ENCODE measurements at places on chromosomes 12 and 14.
A peak's percentile ranks its signal among the peaks of the same experiment; 100 is the strongest.

DNA sequence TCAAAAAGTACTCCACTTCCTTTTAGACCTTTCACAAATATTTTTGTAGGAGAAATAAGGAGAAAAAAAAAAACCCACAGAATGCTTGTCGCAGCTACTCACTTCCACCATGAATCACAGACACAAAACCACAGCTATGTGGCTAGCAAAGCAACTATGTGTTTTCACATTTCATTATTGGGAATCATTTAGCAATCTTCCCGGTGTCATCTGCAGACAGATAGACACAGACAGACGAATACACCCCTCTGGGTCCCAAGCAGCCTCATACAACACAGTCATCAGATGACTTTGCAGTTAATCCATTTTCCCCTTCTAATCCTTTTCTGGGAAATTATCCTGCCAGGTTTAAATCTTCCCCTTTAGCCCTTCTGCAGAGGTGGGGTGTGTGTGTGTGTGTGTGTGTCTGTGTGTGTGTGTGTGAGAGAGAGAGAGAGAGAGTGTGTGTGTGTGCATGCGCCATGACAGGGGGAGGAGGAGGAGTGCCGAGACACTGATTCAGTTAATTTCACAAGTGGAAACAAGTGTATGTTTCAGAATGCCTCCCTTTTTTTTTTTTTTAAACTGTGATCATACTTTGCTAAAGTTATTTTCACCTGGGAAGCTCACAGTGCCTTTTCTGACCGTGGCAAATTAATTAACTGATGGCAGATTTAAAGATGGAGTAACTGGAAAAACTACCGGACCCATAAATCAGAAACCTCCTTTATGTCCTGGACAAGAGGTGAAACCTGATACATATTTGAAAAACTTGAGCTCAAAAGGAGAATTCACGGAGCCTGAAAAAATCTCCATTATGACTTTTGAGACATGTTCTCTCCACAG lies 39.9 kb downstream of the LTBP2 start:
- peak; percentile 63 for DNase-seq

- no peak for DNase-seq
Observed at GRCh38 chr14:71607056-71607455, 325.2 kb upstream of the RGS6 start.

- peak; percentile 42 for DNase-seq
Observed at GRCh38 chr12:97386133-97386581, 76.4 kb upstream of the RMST start.

GRCh38 chr12:102953221-102953620 lies 4.3 kb upstream of the ASCL1 start:
- no peak for DNase-seq

- DNase-seq = no peak
Observed at GRCh38 chr12:1984759-1985158, 19.5 kb downstream of the DCP1B start.

GRCh38 chr12:116538076-116538591 lies 21.0 kb upstream of the MAP1LC3B2 start:
- no peak for DNase-seq

- no peak for DNase-seq
Observed at GRCh38 chr12:92360543-92360942, 214.9 kb upstream of the BTG1 start.

GRCh38 chr12:106020736-106021135 lies 118.0 kb downstream of the NUAK1 start:
- no peak for DNase-seq
